Right lobe of liver (tissue), 6 donors: ENCODE measurements at places on chromosomes 5 and 9. TPM values are rescaled to one million over a fixed set of nuclear protein-coding genes. Genes with fewer than 3 reads are reported as not detected.

GRCh38 chr5:79936646-79937216 is 54.3 kb downstream of the MTX3 start:
- no peak for DNase-seq

The GABRA1 gene
- not detected for total RNA-seq

- no peak for DNase-seq
Measured at GRCh38 chr9:27352457-27353165, 55.7 kb upstream of the EQTN start.

- DNase-seq = no peak
Measured at GRCh38 chr5:139837711-139838380, 42.2 kb downstream of the PSD2 start.

The SPATA6L gene
- total RNA-seq = 18.8 TPM

The CLK4 gene
- total RNA-seq = 19.1 TPM

The SPAG8 gene
- total RNA-seq = not detected

DNA sequence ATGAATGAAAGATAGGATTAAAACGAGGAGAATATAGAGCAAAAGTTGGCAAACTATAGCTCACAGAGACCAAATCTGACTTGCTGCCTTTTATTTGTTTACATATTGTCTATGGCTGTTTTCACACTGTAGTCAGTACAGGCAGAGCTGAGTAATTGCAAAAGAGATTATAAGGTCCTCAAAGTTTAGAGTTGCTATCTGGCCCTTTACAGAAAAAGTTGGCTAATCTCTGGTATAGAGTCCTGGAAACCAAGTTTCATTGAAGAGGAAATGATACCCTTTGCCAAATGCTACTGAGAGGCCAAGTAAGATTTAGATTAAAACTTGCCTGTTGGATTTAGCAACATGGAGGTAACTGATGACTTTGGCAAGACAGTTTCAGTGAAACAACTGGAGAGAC is 36.0 kb downstream of the LYRM7 start:
- DNase-seq = no peak

- no peak for DNase-seq
Measured at GRCh38 chr5:160837749-160838593, 14.0 kb downstream of the ATP10B start.

- DNase-seq = no peak
Measured at GRCh38 chr9:100689635-100690034, 111.8 kb downstream of the CAVIN4 start.

DNA sequence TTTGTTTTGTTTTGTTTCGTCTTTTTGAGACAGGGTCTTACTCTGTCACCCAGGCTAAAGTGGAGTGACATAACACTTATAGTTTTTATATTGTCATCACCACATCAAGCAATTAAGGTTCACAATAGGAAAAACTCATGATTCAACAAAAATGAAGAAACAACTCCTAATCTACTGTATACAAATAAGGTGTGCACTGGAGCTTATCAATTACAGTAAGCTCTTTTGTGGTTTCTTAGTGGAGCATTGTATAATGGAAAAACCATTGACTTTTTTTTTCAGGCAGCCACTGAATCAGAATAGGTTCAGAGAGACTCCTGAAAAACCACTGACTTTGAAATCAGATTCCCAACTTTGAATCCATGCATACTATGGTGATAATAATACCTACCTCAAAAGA is 10.8 kb upstream of the PLIN2 start:
- DNase-seq = no peak

The SPATA31A7 gene
- not detected for total RNA-seq

The ELOVL7 gene
- total RNA-seq = 1.2 TPM

The GPR151 gene
- total RNA-seq = not detected

The TTC16 gene
- 0.12 TPM for total RNA-seq

The CCL21 gene
- 5.2 TPM for total RNA-seq

GRCh38 chr9:6923086-6923485 is 165.3 kb downstream of the KDM4C start:
- no peak for DNase-seq

DNA sequence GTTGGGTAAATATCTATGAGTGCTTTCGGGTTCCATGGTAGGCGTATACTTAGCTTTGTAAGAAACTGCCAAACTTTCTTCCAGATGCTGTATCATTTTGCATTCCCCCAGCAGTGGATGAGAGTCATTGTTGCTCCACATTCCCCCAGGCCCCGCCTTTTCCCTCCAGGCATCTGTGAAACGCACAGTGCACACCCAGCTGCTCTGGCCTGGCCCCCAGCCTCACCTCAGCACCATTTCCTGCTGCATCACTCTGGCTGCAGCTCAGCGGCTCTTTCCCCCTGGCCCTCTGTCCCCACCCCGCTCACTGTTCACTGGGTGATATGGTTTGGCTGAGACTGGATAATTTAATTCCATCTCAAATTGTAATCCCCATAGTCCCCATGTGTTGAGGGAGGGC is 76.6 kb upstream of the SPTLC1 start:
- DNase-seq = no peak

GRCh38 chr5:1336106-1336561 is 8.8 kb downstream of the CLPTM1L start:
- DNase-seq = no peak

DNA sequence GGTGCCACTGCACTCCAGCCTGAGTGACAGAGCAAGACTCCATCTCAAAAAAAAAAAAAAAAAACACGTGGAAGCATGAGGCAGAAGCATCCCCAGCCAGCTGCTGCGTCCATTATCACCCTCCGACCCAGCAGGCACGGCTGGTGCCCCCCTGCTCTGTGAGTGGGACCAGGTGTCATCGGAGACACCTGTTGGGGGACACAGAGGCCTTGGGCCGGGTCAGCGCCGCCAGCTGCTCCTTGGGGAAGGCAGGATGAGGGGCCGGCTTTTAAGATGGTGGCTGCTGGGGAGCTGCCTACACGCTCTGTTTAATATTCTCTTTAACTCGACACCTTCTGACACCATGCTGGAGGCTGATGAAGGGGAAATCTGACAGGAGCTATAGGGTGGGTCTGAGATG is 80.2 kb upstream of the RUFY1 start:
- no peak for DNase-seq

DNA sequence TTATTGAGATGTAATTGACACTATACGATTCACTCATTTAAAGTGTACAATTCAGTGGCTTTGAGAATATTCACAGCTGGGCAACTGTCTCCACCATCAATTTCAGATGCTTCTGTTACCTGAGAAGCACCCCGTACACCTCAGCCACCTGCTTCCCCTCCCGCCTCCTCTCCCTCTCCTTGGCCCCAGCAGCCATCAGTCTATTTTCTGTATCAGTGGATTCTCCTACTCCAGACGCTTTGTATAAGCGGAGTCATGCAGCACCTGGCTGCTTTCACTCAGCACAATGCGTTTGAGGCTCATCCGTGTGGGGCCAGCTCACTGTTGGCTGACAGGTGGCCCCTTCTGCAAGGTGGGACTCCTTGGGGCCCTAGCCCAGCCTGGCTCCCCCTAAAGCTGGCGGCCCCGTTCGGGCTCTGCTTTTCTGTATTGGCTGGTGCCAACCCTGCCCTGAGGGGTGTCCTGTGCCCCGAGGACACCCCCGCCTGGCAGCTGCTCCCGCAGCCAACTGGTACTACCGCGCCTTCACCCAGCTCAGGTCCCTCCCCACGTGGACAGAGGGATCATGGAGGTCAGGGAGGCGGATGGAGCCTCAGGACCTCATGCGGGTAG is 124.4 kb upstream of the COL5A1 start:
- DNase-seq = no peak

DNA sequence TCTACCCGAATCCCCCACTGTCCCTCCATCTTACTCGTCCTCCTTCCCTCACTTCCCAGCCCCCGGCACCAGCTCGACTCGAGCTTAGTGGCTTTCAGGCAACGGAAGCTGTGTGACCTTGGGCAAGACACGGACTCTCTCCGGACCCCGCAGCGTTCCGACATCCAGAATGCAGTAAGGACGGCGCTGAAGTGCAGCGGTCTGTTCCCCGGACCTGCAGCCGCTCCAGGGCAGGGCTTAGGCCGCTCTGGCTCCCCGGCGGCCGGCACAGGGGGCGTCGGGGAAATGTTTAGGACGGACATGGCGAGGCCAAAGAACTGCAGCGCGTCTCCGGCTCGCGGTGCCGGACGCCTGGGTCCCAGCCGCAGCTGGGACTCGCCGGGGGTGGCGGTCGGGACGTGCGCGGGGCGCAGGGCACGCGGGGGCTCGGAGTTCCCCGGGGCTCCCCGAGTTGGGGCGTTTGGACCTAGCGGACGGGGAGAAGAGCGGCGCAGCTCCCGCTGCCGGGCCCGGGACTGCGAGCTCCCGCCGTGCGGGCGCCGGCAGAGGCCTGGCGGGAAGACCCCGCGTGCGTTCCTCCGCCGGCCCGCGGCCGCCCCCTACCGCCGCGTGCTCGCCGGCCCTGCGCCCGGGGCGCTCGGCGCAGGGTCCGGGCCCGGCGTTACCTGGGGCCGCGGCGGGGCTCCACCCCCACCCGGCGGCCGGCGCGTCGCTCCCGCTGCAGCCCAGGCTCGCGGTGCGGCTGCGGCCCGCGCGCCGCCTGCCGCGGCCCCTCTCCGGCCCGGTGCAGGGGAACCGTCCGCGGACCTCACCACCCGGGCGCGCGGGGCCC is 5.6 kb upstream of the RNF44 start:
- DNase-seq = no peak

DNA sequence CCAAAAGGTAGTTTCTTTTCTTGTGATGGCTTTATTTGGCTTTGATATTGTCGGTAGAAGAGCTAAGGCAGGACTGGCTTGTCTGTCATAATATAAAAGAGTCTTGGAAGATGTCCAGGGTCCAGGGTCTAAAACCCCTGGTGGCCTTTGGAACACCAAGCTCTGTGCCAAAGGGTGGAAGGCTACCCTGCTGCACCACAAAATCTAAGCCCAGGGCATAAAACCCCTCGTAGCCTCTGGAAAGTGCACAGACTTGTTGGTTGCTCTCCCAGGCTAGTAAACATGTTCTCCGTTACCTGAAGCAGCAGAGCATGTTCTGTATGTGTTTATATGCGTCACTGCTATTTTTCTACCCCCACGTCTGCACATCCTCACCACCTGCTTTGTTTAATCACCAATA is 75.5 kb downstream of the OSTF1 start:
- peak; percentile 27 for DNase-seq

- DNase-seq = no peak
Measured at GRCh38 chr5:86806206-86806605, 188.5 kb downstream of the COX7C start.

DNA sequence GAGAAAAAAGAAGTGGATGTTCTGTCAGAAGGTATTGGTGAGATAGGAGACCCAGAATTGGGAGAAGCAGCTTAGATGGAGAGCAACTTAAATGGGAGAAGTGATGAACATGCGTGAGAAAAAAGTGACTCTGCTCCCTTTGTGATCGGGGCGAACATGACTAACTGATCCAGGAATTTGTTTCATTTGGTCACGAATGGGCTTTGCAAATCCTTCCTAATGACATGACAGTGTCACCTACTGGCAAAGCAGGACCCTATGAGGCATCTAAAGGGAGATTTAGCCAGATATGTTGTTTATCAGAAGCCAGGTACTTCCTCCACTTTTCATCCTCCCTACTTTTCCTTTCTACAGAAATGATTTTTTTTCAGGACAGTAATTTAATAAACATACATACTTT is 787.4 kb upstream of the RGMB start:
- DNase-seq = no peak

- no peak for DNase-seq
Measured at GRCh38 chr5:175489693-175490443, 11.5 kb downstream of the SFXN1 start.

DNA sequence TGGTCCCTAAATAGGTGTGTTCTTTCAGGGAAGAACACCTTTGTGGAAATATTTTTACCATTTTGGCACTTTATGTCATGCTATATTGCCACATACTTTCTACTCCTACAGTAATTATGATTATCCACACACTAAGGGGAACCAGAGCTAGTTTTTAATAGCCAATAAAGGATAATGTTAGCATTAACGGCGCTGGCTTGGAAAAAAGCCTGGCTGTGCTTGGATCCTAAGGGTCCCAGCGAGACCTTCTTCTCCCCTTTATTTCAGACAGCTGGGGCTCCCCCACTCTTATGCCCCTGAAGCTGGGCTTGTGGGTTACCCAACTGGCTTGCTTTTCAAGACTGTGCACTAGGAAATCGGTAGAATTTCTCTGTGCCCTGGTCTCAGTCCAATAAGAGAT is 158.5 kb upstream of the NFIL3 start:
- no peak for DNase-seq

The DIMT1 gene
- 14.4 TPM for total RNA-seq

GRCh38 chr9:133492061-133493021 is 13.4 kb upstream of the SLC2A6 start:
- DNase-seq = no peak

The S1PR3 gene
- 7.5 TPM for total RNA-seq

The PCDHGB4 gene
- 5.5 TPM for total RNA-seq

DNA sequence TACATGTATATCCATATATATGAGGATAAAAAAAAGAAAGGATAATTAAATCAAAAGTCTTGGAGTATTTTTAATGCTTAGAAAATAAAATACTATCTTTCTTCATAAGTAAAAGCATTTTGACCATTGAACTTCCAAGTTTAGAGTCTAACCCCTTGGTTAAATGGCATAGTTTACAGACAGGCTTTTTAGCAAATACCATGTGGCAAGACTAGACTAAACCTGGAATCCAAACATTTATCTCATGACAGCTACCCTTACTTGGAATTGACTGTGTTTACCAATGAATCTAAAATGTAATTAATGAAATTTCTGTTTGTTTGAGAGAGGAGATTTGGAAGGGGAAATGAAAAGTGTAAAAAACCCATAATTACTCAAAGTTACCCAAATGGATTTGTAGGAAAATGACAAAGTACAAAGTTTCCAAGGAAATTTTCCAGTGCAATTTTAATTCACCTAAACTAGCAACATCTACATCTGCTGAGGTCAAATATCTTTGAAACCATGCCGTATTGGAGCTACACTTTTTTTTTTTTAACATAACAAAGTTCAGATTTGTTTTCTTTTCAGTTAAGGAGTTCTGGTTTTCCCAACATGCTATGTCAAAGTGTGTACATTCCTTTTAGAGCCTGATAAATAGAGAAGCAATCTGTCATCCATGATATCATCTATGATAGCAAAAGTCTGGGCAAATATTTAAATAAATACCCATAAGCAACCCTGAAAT is 272.1 kb upstream of the DAB2 start:
- DNase-seq = no peak

GRCh38 chr5:131196331-131196730 is 25.6 kb downstream of the LYRM7 start:
- DNase-seq = no peak

The FGFR4 gene
- 38.9 TPM for total RNA-seq

DNA sequence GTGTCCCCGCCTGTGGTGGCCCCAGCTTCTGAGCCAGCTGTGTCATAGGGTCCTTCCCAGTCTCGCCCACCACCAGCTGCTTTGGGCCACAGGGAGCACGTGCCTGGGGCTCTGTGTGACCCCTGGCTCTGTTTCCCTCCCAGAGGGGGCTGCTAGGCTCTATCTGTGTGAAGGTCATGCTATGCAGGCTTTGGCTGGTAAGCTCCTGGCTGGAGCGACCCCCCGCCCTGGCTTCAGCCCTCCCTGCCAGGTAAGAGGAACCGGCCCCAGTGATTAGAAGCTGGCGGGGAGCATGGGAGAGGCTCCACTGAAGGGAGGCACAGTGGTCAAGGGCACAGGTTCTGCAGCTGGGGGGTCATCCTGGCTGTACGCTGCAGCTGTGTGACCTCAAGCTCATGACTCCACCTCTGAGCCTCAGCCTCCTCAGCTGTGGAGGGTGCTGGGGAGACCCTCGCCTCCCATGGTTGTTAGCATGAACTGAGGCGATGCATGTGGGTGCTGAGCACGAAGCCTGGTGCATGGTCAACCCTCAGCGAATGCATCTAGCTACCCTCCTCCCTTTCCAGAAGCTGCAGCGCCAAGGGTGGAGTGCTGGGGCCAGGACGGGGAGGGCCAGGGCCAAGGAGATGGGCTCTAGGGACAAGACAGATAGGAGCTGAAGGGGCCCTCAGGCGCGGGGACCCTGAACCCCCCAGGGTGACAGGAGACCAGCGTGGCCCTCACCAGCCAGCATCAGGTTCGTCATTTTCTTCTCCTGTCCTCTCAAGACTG is 163.8 kb upstream of the MVB12B start:
- no peak for DNase-seq
